ENCODE measurements at places on chromosomes 6 and 20.

- no peak for DNase-seq
Observed at GRCh38 chr20:1945660-1946059, 48.2 kb downstream of the PDYN start.

GRCh38 chr6:169169941-169170582 is 83.6 kb downstream of the THBS2 start:
- DNase-seq = no peak

DNA sequence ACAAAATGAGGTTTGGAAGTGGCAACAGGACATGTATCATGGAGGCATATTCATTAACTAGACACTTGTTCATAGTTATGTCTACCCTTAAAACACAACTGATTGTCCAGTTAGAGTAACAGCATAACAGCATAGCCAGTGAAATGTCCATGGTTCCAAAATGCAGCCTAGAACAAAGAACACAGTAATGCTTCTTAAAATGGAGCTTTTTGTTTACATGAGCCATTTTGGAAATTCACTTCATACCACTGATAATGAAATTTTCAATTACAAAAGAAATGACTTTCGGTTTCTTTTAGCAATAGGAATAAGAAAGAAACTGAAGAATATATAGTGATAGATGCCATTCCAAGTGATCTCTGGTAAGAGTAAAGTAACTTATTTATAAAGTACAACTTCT is 111.1 kb upstream of the DST start:
- DNase-seq = no peak

DNA sequence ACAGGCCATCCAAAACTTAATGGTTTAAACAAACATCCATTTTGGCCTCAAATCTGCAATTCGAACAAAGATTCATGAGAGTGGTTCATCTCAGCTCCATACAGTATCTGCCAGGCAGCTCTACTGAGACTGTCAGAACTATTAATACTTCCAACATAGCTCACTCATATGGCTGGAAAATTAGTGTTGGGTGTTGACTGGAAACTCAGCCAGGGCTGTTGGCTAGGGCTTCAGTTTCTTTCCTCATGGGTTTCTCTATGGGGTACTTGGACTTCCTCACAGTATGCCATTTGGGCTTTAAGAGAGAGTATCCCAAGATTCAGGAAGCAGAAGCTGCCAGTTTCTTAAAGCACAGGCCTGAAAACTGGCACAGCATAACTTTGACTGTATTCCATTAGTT is 240.3 kb downstream of the TPBG start:
- DNase-seq = no peak

DNA sequence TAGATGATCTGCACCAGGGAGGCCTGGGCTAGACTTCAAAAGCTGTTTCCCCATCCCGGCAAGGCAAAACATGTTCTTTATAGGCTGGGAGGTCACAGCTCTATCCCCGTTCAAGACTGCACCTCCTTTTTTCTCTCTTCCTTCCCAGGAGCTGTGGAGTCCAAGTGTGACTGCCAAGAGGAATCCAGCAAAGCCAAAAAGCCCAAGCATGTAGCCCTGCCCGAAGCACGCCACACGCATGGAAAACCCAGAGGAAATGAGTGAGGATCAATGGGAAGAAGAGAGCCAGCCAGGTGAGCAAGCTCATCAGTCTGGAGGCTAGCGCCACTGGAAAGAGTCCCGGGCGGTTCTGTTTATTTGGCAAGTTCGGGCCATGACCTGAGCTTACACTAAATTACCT is 240.4 kb downstream of the PRL start:
- DNase-seq = no peak

GRCh38 chr6:39370390-39370789 is 47.9 kb upstream of the KCNK16 start:
- no peak for DNase-seq

DNA sequence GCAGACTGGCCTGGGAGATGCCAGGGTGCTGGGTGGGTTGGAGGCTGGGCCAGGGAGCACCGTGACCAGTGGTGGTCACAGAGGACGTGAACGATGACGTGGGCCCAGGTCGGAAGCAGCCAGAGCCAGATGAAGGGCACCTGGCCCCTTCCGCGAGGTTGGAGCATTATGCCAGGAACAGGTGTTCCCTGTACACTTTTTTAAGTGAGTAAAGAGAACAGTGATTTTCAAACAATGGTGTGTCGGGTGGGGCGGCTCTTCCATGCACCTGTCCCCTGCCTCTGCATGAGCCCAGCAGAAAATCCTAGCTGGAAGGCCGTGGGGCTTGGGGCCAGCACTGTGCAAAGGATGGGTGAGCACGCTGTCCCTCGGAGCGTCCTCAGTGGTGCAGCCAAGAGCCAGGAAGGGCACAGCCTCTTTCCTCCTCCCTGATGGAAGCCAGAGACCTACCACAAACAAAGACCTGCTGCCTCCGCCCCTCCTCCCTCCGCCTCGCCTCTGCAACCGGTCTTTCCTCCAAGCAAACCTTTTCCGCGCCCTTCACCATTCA is 350.5 kb downstream of the ZFAND3 start:
- peak; percentile 72 for DNase-seq

DNA sequence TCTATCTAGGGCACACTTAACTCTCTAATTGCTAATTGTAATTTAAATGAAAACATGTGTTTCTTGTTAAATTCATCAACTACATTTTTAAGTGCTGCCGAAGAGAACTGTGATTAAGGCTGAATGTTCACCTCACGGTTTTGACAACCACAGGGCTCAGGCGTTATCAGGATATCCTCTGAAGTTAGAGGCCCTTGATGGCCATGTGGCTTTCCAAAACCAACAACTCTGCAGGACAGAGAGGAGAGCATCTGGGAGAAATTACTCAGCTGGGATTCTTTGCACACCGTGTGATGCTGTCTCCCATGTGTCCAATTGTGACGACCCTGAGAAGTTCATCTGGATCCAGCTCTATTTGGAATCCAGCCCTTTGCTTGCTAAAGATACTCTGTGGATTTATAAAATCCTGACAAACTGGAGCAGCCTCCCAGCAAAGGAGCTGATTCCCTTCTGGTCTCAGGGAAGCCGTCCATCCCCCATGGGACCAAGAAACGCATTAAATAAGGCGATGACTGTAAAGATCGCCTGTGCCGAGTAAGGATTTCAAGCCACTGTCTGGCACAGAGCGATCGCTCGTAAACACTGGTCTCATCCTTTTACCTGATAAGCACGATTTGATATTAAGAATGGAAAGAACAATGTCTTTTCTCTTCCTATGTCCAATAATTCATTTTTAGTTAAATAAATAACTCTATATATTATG is 401.1 kb downstream of the CD83 start:
- no peak for DNase-seq

GRCh38 chr6:32332433-32332832 is 39.3 kb downstream of the TSBP1 start:
- no peak for DNase-seq

DNA sequence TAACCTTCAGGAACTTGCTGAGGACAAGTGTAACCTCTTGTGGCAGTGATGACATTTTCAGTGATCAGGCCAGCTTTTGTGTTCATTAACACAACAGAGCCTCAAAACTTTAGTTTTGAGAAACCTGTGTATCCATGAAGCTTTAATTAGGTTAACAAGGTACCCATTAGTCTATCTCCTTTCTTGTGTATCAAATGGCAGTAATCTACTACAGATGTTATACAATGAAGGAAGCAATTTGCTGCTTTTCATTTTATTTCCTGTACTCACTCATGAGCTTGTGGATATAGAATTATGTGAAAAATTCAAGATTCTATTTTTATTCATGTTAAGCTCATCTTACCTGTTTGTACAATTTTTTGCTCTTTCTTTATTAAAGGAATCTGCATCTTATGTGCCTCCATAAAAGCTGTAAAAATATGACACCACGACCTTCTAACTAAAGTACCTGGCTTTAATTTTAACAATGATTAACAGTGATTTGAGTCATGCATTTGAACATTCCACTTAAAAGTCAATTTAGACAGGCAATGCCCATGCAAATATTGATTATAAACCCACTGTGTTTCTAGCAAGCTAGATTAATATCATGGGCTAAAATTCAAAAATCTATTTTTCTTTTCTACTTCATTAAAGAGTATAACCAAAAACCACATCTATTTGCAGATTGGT is 897.3 kb downstream of the KIF16B start:
- DNase-seq = no peak

DNA sequence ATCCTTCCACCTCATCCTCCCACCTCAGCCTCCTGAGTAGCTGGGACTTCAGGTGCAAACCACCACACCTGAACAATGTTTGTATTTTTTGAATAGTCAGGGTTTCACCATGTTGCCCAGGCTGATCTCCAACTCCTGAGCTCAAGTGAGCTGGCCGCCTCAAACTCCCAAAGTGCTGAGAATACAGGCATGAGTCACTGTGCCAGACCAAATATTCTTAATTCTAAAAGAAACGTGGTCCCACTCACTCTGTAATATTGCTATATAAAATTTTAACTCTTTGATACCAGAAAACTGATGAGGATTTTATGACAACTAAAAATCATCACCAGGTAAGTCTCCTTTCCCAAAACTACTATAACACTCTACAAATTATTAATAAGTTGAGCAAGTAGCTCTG is 716.8 kb upstream of the GJE1 start:
- DNase-seq = no peak

DNA sequence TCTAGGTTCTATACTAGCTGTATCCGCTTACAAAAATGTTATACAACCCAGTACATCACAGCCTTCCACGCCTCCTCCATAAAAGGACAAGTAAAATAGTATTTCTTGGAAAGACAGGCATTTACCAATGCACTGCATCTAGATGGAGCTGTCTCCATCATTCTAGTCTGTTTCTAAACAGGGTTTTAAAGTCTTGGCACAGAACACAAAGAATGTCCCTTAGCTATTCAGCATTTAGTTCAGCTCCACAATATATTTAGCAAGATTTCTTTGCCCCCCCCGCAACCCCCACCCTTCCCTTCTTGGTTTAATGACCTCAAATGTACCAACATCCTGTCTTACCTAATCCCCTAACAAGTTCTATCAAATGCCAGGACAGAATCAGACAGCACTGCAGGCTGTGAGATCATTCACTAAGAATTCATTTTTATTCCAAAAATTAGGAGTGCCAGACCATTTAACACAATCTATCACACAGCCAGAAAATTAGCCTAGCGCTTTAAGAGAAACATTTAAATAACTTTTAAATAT is 198.6 kb downstream of the BACH2 start:
- DNase-seq = no peak

GRCh38 chr6:108133594-108134179 is 32.1 kb upstream of the NR2E1 start:
- DNase-seq = peak; percentile 60

- DNase-seq = no peak
Observed at GRCh38 chr6:30819297-30819917, 64.9 kb upstream of the DDR1 start.

GRCh38 chr6:36349240-36349639 is 12.6 kb upstream of the BNIP5 start:
- DNase-seq = peak; percentile 84

DNA sequence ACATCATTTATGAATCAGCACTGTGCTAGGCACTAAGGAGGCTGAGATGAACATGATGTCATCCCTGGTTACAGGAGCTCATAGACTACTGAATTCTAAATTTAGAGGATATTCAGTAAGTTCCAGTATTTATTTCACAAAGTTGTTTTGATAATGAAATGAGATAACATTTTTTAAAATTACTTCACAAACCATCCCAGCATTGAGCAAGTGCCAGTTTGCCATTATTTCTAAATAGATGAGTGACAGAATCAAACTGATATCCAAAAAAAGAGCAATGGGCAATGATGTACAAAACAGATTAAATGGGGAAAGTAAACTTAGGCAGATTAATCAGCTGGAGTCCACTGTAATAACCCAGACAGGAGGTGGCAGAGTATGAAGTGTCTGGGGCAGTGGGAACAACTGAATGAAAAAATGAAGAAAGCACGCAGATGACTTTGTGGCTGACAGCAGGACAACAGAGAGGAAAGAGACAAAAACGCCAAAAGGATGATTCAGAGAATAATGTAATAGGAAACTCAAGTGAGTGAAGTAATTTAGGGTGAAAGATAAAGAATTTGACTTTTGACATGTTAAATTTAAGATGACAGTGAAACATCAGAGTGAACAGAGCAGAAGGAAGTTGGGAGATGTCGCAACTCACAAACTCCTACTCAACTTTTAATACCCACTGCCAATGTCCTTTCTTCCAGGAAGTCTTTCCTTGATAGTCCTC is 70.2 kb downstream of the RCAN2 start:
- no peak for DNase-seq

- DNase-seq = no peak
Observed at GRCh38 chr6:88167352-88167937, 1.3 kb upstream of the CNR1 start.

DNA sequence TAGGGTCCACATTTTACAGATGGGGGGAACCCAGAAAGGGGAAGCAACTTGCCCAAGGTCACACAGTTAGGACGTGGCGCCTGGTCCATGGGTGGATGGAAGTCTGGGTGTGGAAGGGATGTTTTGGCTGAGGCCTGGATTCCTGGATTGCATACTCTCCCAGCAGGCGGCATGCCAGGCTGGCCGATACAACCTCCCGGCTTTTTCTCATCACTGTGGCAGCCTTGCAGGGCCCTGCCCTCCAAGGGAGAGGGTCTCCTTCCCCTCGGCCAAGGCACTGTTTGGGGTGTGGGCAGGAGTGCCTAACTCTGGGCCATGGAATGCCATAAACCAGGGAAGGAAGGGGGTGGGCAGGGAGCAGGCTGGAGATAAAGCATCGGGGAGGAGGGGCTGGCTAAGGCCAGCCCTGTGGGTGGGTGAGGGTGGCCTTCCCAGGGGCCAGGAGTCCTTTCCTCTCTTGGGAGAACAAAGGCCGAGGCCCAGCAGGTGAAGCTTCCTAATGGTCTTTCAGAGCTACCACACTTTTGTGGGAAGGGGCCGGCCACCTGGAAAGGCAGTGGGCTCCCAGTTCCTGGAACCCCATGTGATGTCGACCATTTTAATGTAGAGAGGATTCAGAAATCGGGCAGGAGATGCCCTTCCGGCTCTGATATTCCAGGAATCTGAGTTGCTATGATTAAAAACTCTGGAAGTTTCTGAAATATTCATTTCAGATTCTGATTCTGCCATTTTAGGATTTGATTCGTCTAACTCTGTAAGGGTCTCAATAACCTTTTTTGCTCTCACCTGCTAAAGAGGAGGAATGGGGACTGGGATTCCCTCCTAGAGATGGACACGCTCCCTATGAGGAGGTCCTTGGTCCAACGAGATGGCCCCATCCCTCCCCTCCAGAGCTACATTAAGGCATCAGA is 4.2 kb downstream of the FOXS1 start:
- DNase-seq = no peak

GRCh38 chr20:45407783-45408645 is at the start of gene DBNDD2:
Gene DBNDD2 (plus strand): TSS chr20:45408289. CDS start chr20:45408468, 179 bp downstream.
- peak; percentile 57 for DNase-seq

GRCh38 chr20:53814060-53814459 is 220.4 kb upstream of the ZNF217 start:
- DNase-seq = no peak

DNA sequence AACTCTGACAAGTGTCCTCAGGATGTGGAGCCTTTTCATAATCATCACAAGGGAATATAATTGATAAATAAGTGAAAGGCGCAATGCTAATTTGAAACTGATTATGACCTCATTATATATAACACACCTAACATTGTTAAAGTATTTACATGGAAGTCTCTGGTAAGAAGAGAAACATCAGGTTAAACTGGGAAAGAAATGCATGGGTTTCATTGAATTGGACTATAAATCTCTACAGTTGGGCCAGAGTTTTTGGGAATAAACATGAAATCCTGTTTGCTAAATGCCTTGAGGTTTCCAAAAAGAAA is 1.0 kb upstream of the SGK1 start:
- DNase-seq = no peak

All from colonic mucosa (tissue), 4 donors.